Stimulated activated CD8-positive, alpha-beta memory T cell treated with anti-CD3 and anti-CD28 coated beads, Interleukin-15, amount 100 ng/mL, for 24 hours (primary cell): ENCODE measurements at places on chromosomes 5 and 9.

DNA sequence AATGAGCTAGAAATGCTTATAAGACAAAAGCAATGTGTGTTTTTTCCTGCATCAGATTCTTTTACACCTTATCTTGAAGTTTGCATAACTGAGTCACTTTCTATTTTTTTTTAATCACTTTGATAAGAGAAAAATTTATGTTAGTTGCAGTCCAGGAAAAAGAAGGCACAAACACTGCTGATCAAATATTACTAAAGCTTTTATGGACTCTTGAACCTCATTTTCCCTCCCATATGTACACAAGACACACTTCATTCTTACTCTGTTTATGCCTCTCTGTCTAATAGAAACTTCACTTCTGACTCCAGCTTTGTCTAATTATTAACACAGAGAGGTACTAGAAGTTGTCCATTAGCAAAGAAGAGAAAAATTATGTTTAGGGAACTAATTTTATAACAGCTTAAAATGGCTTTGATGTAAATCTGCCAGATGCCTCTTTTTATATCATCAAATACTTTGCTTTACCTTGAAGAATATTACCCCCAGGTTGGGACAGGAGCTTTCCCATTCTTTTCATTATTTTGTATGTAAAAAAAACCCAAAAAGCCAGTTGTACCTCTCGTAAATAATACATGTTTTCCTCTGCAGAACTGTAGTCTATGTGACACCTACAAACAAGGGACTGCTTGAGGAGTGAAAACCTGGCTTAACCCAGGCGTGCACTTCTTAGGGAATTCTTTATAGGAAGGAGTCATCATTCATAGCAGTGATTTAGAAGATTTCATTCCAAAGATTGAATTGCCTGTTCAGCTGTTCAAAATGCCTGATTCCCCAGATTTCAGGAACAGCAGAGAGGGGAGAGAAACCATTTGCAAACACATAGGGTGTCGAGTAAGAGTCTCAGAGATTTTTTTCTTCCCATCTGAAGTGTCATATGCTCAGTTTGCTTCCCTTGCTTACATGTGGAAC, 72.6 kb downstream of the DAPK1 start:
- DNase-seq: no peak

GRCh38 chr5:66362687-66363086, 218.6 kb downstream of the SREK1 start:
- DNase-seq: no peak

- no peak for DNase-seq
These were observed 3.1 kb downstream of the NIPAL4 start for GRCh38 chr5:157463081-157463480.

DNA sequence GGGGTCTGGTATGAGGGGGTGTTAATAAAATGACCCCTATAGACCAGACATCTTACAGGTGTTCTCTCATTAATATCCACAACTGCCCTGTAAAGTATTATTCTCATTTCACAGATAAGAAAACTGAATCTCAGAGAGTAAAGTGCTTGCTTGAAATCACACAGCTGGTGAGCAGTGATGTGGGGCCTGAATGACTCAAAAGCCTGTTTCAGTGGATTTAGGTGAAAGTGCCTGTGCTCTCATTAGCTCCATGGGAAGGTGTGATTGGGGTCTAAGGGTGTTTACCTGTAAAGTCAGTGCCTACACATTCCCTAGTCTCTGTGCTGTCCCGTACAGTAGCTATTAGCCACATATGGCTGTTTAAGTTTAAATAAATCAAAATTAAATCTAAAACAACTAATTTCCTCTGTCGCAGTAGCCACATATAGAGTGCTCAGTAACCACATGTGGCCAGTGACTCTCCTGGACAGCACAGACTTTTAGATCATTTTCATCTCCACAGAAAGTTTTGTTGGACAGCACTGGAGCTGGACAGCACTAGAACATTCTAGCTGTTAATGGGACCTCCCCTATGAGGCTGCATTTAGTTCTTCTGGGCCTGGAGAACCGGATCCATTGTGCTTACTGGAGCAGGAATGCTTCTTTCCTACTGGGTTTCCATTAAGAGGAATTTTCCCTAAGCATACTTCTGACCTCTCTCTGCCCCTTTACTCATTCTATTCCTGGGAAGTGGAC, 52.5 kb upstream of the SEMA6A start:
- DNase-seq: no peak

DNA sequence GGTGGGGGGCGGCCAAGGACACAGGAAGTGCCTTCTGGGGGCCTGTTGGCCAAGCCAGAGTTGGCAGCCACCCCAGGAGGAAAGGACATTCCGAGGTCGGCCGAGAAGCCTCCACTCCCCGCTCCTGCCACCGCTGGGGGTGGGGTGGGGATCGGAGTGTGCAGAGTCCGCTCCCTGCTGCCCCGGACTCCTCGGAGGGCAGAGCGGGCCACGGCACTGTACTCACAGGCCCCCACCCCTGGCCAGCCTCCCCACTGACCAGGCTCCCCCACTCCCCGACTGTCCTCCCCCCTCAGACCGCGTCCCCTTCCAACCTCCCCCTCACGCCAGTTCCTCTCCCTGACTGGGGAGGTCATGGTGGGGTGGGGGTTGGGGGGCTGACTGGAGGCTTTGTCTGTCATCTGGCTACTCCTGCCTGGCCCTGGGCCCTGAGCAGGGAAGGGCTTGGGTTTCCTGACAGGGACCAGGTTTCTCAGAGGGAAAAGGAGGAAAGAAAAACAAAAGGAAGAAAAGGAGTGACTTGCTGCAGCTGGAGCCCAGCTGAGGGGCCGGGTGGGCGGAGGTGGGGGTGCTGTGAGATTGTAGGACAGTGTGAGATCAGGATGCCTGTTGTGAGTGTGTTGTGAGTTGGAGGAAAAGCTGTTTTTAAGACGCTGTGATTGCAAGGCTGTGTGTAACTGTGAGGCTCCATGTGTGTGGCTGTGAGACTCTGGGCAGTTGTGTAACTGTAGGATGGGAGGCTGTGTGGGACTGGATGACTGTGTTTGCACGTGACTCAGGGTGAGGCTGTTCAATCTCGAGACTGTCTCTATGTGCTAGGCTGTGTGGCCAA, 29.7 kb downstream of the CNTFR start:
- no peak for DNase-seq

DNA sequence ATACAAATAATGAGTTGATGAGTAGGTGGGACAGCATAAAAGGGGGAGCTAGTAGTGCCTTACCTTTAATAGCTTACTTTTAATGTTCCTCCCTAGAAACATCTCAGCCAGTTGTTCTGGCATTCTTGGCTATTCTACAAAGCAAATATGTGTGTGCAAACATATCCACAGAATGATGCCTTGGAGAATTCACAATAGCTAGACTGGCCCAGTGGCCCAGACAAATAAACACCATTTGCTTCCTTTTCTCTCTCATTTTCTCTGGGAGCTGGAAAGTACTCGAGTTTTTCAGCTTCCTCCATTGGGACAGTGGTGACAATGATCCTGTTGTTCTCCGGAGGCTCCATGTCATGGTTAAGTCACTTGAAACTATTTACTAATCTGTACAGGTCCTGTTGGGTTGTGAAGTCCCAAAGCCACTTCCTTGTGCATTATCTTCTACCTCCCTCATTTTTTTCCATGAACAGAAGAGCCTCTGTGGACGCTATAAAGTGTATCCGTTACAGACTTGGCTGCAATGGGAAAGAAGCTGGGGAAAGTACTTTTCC, 122.9 kb downstream of the DMAC1 start:
- no peak for DNase-seq

DNA sequence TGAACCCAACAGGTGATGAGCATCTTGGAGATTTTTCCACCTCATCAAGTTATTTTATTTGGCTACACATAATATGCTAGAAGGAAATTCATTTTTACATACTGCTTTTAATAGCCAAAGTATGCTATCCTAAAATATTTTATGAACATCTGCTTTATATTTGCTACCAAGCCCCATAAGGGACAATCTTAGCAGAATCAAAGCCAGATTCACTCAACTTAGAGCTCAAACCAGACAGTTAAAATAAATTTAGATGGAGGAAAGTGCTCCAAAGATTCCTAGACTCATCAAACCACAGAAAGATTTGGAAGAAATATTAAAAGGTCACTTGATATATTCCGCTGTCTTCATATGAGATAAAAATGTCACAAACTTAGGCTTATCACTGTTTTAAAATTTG, 637.1 kb upstream of the CCNG1 start:
- no peak for DNase-seq

DNA sequence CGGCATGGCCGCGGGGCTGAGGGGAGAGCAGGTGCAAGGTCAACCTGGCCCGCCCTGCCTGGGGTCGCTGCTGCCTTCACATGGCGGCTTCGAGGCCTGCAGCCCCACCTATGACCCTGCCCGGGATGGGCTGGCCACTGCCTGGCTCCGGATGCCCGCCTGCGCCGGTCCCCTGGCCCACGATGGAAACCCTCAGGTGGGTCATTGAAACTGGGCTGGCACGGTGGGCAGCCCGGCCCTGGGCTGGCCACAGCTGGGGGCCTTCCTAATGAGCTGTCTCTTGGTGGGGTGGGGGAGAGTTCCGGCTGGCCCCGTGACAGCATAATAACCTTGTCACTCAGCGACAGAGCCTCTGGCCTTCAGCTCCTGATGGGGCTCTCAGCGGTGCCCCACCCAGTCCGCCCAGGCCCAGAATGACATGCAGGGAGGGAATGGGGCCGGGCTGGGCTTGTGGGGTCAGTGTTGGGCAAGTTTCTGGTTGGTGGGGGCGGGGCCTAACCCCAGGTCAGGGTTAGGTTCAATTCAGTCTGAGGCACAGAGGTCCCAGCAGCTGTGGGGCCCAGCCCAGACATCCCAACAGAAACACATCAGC, at the start of gene CCDC187:
TSS of gene CCDC187 (minus strand) at position 270 of the 592 bp plus-strand sequence. CDS start at position 6, 264 bp downstream.
- DNase-seq: no peak

DNA sequence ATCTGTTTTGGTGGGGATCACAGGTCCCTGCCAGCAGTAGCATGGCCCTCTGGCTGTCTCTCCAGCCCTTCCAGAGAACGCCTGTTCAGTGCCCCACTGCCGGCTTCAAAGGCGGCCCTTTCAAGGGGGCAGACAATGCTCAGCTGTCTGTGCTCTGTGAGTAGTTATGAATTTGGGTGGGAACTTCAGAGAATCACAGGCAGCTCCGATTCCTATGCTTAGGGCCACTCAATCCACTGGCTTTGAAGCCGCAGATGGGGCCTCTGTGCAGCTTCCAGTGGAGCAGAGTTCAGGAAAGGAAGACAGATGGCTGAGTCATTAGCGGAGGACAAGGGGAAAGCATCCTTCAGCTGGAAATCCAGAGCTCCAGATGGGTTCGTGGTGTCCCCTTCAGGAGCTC, 42.4 kb downstream of the NKX2-5 start:
- DNase-seq: no peak

DNA sequence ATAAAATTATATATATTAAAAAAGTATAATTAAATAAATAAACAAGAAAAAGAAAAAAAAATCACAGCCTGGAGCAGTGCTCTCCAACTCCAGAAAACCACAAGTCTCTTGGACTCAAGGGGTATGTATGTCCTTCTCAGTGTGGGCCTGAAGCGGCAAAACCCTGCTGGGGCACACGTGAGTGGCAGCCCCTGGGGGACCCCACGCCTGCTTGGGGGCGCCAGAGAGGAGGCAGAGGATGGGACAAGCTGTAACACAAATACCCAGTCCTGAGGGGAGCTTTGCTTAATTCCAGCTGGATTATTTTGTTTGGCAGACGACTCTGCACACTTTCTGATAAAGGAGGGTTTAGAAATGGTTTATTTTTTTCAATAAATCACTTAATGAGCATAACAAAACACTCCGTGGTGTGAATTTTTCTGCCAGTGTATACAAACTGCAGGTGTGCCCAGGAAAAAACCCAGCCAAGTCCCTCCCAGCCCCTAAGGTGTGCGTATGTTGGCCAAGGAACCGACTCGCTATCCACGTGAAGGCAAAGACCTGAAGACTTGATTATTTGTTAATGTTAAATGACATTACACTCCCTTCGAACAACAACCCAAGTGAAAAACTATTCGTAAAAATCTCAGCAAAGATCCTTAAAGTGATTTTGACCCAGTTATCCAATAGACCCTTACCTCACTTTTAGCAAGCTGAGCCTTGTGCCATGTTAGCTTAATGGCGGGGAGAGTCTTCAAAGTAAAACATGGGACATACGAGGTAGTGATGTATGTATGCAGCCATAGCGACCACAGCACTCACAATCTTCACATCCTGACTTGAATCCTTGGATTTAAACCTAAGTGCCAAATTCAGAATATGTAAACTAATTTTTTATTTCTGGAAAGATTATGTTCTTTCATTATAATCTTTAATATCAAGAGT, 32.9 kb downstream of the ANKH start:
- DNase-seq: no peak

GRCh38 chr9:77751341-77752091, 103.4 kb upstream of the GNA14 start:
- no peak for DNase-seq

DNA sequence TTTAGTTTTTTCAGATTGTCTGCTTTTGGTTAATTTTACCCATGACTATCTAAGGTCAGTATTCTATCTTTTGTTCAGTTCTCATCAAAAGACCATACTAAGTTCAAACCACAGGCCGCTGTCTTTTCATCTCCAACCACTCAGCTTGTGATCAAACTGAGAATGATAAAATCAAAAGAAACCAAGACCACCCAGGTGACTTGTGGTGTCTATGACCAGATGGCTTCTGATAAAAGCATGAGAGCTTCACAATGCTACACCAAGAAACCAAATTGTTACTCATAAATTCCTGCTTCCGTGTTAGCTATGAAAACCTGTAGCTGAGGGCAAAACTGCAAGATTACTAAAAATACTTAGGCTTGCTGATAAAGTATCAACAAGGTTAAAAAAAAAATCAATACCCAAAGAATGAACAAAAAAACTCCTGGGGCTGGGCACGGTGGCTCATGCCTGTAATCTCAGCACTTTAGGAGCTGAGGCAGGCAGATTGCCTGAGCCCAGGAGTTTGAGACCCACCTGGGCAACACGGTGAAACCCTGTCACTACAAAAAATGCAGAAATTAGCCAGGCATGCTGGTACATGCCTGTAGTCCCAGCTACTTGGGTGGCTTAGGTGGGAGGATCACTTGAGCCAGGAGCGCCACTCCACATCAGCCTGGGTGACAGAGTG, 25.8 kb upstream of the GPX8 start:
- no peak for DNase-seq

GRCh38 chr5:3002230-3002629, 250.8 kb upstream of the IRX2 start:
- DNase-seq: no peak

- DNase-seq: no peak
These were observed 572 bp downstream of the ZDHHC21 start for GRCh38 chr9:14692470-14693250.

DNA sequence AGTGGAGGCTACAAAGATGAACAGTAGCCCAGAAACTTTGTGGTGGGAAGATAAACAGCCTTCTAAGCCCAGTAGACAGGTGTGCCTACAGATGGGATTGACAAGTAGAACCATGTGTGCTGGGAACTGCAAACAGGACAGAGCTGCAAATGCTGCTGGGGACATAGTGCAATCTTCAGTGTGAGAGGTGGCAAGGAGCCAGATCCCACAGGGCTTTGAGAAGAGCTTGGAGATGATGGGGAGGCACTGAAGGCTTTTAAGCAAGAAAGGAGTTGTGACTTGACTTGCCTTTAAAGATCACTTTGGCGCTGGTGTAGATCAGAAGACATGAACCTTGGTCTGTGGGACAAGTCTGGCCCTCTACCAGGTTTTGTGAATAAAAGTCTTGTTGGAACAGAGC, 675.2 kb downstream of the ACTL7B start:
- DNase-seq: no peak

GRCh38 chr9:137035507-137035834, 3.6 kb upstream of the FUT7 start:
- DNase-seq: no peak
